ENCODE measurements at places on chromosomes 16 and 17.
A peak's percentile ranks its signal among the peaks of the same experiment; 100 is the strongest.

DNA sequence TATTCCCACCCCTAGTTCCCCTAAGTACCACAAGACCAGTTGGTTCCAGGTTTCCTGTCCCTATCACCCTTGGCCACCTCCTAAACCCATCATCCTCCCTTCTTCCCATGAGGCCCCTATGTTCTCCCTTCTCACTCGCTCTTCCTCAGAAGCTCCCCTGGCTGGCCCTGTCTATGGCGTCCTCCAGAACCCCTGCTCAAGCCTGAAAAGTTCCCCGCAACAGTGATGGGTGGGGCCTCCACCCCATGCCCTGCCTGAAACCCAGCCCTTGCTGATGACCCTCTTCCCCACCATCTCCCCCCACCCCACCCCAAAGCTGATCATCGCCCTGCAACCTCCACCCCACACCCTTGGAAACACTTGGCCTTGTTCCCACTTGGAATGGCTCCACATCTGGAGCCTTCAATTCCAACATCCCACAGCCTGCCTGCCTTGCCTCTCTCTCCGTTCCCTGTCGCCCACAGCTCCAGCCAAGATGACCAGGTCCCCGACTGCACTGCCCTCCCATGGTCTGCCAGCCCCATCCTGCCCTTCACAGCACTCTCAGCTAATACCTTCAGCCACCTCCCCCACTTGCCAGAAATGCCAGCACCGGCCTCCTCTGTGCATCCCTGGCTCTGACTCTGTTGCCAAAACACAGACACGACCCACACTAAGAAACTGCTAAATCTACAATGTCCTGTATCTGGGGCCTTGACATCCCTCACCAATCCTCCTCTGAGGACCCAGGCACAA lies 10.5 kb downstream of the OSBPL7 start:
- no peak for DNase-seq

DNA sequence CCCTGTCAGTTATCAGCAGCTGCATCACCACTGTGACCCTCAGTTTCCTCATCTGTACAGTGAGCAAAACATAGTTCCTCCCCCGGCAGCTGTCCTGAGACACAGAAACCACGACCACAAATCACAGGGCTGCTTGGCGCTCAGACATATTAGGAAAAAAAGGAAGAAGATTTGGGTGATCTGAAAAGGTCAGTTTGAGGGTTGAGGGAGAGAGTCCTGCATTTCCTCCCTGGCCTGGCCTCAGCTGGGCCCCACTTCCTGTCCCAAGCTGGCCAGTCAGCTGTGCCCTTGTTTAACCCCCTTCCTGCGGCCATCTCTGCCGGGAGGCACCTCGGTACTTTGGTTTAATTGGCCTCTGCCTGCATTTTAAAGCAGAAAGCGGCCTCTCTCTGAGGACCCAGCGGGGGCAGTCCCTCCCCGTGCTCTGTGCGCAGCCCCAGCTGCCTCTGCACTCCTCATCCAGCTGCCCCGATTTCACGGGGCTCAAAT lies 24.0 kb upstream of the CIBAR2 start:
- DNase-seq, result no peak

DNA sequence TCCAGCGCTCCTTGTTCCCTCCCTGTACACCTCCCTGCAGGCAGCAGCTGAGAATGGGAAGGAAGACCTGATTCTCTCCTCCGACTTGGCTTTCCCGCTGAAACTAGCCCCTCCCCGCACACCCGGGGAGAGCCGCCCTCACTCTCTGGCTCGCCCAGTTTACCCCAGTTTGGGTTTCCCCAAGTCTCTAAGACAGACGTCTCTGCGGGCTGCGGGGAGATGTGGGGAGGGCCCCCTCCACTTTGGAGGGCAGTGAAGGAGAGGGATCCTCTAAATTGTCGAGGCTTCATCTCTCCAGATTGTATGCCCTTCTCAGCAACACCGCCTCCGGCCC lies 797 bp downstream of the GRB7 start:
- peak; percentile 76 for DNase-seq

GRCh38 chr17:44219108-44219615 lies 313 bp downstream of the UBTF start:
- peak; percentile 79 for DNase-seq

DNA sequence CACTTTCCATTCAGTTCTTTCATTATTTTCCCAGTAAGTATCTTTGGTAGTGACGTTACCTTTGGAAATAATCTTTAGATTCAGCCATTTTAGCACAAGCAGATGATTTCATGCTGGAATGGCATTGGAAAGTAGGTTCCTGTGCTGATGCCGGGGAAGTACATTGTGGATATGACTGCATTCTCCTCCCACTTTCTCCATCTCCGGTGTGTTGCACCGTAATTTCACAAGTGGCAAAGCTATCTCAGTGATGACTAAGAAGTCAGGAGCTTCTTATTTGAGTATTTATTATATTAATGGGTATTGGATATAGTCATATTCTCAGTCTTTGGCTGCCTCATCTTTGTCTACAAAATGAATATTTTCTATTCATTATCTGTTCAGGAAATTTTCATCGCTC lies 69.8 kb downstream of the MRTFB start:
- no peak for DNase-seq

GRCh38 chr17:61409301-61410112 lies 9.9 kb downstream of the TBX2 start:
- peak; percentile 78 for DNase-seq

- no peak for DNase-seq
Observed at GRCh38 chr17:20127360-20128035, 118.3 kb downstream of the SPECC1 start.

- DNase-seq, result no peak
Observed at GRCh38 chr17:57317079-57317478, 60.8 kb downstream of the MSI2 start.

DNA sequence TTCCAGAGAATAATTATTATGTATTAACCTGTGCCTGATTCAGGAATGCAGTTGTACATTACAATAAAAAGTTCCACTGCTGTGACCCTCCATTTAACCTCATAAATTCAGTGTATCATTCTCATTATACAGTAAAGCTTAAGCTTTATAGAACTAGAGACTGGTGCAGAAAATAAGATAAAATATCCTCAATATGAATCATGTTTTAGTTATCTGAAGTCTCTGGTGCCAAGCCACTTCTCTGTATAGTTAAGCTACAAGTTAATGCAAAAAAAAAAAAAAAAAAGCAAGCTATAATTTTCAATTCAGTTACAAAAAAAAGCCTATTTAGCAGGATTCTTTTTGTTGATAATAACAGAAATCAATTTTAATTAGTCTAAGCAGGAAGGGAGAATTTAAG lies 22.4 kb upstream of the SMIM36 start:
- DNase-seq, result no peak

DNA sequence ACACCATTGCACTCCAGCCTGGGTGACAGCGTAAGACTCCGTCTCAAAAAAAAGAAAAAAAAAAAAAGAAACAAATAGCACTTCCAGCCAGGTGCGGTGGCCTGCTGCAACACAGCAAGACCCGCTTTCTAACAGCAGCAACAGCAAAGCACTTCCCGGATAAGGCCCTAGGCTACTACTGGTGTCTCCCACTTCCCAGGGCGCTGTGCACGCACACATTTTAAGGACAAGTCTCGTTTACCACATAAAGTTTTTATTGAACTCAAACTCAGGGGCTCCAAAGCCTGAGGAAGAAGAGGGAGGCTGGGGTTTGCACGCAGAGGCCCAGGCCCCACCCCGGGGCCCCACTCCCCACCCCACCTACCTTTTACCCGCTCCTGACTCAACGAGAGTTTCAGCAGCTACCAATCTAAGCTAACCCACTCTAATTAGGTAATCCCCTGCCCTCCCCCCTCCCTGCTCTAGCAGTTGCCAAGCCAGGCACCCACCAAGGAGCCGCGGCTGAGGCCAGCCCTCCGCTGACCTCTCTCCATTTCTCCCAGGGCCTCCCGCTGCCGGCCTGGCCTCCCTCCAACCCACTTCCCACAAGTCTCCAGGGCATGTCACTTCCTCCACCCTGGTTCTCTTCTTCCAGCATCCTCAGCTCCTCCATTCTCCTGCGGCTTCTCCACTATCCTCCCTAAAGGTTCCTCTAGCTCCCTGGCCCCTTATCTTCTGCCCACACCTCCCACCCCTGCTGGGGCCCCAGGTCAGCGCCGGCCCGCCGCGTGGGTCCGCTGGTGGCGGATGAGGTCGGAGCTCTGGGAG lies 2.4 kb downstream of the ZNF768 start:
- no peak for DNase-seq

- DNase-seq, result no peak
Observed at GRCh38 chr17:32870027-32870670, 6.8 kb downstream of the MYO1D start.

- no peak for DNase-seq
Observed at GRCh38 chr17:45042346-45043120, 8.9 kb downstream of the DCAKD start.

GRCh38 chr17:42221886-42222745 lies 27.8 kb upstream of the GHDC start:
- peak; percentile 60 for DNase-seq

- DNase-seq, result no peak
Observed at GRCh38 chr16:86789621-86790051, 211.3 kb downstream of the FOXL1 start.

- DNase-seq, result no peak
Observed at GRCh38 chr16:58099097-58099955, 29.9 kb downstream of the CFAP20 start.

DNA sequence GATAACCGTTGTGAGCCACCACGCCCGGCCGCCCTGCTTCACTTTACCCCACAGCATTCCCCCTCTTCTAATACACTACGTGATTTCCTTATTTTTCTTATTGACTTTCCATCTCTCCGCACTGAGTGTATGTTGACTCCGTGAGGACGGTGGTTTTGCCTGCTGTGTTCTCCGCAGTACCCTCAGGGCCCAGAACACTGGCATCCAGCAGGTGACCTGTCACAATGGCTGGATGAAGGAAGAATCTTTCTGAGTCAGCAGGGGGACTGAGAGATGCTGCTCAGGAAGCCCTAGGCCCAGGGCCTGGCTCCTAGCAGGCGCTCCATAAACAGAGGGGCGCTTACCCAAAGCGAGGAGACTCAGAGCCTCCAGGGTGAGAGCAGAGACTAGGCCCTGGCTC lies 79.5 kb downstream of the RTN4RL1 start:
- no peak for DNase-seq

GRCh38 chr16:64168371-64168770 lies 953.5 kb downstream of the CDH11 start:
- DNase-seq, result no peak

DNA sequence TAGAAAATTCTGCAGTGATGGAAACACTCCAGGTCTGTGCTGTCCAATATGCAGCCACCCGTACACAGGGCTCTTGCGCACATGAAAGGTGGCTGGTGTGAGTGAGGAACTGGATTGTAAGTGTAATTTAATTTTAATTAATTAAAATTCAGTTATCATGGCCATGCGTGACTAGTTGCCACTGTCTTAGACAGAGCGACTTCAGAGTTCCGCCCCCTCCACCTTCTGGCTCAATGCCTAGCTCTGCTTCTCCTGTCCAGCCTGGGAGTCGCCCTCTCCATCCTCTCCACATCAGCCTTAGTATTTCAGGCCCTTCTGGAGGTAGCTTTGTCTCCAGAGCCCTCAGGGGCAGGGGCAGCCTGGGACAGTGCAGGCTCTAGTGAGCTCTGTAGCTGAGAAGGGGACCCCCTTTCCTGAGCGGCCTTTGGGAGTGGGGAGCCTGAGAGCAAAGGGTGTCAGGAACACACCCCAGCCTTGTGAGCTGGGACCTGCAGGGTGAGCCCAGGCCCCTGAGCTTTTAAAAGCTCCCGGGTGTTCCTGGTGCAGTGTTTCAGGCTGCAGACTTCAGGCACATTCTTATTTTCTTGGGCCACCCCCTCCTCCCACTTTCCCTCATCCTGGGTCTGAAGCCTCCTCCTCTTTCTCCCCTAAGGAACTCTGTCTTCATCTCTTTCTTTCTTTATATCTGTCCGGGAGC lies 99.4 kb downstream of the IRF8 start:
- DNase-seq, result no peak

- no peak for DNase-seq
Observed at GRCh38 chr17:1229900-1230501, 40.2 kb upstream of the BHLHA9 start.

GRCh38 chr16:88499836-88500251 lies 46.8 kb downstream of the ZFPM1 start:
- DNase-seq, result no peak

DNA sequence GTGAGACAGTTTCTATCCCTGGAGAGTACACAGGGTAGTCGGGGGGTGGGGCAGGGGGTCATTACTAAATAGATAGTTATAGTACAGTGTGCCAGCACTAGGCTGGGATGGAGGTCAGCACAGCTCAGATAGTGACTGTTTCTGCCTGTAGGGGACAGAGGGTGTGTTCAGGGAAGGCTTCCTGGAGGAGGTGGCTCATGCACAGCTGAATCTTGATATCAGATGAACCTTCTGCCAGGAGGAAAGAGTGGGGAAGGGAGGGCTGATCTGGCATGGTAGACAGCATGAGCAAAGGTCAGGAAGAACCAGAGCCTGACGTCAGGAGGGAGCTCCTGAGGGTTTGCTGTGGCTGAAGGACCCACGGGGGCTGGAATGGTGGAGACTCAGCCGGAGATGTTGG lies 56.6 kb downstream of the OR1D5 start:
- DNase-seq, result no peak

GRCh38 chr17:72730077-72730476 lies 362.4 kb downstream of the SLC39A11 start:
- DNase-seq, result no peak

DNA sequence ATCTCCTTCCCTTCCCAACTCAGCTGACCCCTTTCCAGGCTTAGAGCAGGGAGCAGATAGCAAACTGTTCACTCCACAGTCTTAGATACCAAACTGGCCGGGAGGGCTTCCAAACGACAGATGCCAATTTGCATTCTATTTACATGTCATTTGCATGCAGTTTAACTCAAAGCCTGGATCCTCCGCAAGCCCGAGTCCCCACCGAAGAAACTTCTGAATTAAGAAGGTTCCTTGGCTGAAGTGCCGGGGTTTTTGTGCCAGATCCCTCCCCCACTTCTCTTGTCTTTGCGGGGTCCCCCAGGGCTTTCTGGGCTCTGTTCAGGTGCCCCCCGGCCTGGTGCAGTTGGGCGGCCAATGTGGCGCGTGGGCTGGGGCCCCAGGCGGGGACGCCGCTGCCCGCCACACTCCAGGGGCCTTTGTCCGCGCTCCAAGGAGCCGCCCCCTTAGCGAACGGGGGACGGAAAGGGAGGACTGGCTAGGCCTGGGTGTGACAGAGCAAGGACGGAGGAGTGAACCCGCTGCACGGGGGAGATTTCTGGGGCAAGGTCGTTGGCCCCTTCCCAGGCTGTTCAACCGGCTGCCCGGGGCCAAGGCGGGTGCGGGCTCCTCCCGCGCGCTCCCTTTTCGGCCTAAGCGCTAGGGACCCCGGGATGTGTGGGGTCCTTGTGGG lies 1.2 kb downstream of the GPRC5B start:
- peak; percentile 28 for DNase-seq

All from ACHN (cell line).